Heart right ventricle (tissue), 16 donors: ENCODE measurements at places on chromosomes 7 and 10. TPM values are rescaled to one million over a fixed set of nuclear protein-coding genes. Genes with fewer than 3 reads are reported as not detected.

DNA sequence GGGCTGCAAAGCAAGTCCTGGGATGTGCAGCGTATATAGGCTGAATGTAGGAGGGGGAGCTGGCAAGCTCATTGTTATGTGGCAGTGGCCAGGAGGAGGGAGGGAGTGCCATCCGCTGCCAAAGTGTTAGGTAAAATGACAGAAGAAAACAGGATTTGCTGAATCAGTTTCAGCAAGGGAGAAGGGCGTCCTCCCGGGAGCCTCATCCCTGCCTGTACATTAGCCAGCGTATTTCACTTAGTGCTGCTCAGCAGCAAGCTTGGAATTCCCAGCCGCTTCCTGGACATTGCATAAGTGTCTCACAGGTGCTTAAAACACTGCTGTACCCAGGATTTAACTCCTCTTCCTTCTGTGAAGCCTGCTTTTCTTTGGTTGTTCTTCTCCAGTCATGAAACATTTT lies 2.5 kb downstream of the NIPSNAP2 start:
- DNase-seq: no peak

- no peak for DNase-seq
Observed at GRCh38 chr10:45553155-45553554, 119.4 kb downstream of the ZFAND4 start.

Gene CREB5
- total RNA-seq: 85.8 TPM

Gene CCDC136
- total RNA-seq: 11.7 TPM

- DNase-seq: no peak
Observed at GRCh38 chr7:30874656-30875302, 36.9 kb upstream of the AQP1 start.

Gene ITGA8
- total RNA-seq: 0.75 TPM

DNA sequence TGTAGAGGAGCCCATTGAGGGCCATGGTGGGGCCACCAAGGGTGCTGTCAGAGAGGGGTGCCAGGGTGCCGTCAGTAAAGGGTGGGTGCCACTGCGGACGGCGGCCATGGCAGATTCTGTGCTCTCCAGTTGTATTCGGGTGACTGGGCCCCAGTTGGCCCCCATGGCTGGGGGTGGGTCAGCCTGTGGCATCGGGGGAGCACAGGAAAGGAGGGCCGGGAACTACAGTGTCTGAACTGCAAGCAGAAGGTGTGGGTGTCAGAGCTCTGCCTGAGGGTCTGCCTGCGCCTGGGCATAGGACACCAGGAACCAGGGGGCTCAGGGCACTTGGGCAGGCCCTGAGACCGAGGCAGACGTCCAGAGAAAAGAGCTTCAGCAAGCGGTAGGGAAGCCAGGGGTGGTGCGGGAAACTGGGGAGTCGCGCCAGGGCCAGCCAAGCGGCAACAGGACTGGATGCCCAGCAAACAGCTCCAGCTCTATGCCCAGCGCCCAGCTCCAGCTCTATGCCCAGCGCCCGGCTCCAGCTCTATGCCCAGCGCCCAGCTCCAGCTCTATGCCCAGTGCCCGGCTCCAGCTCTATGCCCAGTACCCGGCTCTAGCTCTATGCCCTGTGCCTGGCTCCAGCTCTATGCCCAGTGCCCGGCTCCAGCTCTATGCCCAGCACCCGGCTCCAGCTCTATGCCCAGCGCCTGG lies 502.3 kb upstream of the FOXK1 start:
- DNase-seq: no peak

DNA sequence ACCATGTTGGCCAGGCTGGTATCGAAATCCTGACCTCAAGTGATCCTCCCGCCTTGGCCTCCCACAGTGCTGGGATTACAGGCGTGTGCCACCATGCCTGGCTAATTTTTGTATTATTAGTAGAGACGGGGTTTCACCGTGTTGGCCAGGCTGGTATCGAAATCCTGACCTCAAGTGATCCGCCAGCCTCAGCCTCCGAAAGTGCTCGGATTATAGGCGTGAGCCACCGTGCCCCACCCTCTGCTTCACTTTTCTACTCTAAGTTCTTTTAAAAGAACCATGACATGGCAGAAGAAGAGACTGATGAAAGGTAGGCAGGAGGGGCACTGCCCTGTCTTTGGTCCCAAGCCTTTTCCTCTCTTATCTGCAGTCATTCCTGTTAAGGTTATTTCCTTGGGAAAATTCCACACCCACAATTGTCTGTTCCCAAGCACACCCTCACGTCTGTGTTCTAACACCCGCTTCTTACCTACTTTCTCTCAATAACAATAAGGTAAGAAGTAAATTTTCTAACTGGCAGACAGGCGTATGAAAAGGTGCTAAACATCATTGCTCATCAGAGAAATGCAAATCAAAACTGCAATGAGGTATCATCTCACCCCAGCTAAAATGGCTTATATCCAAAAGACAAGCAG lies 291.7 kb downstream of the DPP6 start:
- no peak for DNase-seq
